ENCODE measurements at places on chromosomes 7 and 10. TPM values are rescaled to one million over a fixed set of nuclear protein-coding genes. Genes with fewer than 3 reads are reported as not detected.
A peak's percentile ranks its signal among the peaks of the same experiment; 100 is the strongest.

Gene CFAP70
- total RNA-seq, result 0.34 TPM

Gene USP6NL
- 27.1 TPM for total RNA-seq

Gene MPP7
- 6.8 TPM for total RNA-seq

Gene AKR1C8
- not detected for total RNA-seq

Gene ZNF33A
- total RNA-seq, result 23.1 TPM

Gene HDAC9
- 2.7 TPM for total RNA-seq

- DNase-seq, result peak; percentile 61
Measured at GRCh38 chr7:30977896-30978564, 14.3 kb downstream of the GHRHR start.

GRCh38 chr7:5282543-5283316, at the start of gene SLC29A4:
Gene SLC29A4, plus strand, starts transcription at chr7:5282943. Its CDS starts 4,874 bp downstream, at chr7:5287817.
- peak; percentile 19 for DNase-seq

DNA sequence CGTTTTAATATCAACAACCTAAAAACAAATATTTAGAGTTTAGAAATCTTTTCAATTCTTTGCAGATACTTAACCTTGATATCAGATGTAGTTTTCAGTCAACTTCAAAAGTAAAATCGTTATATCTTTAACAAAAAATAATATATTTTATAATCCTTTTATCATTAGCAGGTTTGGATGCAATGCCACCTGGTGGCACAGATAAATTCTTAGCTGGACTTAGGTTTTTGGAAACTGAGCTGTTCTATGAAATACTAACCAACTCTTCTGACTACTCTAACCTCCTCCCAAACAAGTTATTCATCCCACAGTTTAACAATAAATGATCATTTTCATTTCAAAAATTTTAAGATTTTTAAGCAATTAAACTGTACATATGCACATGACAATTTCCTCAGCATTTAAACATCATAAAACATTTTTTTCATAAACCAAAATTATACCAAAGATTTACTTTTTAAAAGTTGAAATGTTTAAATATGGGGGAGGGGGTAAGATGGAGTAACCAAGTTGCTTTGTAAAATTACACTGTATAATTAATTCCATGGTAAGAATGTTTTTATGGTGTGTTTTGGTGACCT, 56.9 kb downstream of the HIBADH start:
- peak; percentile 56 for DNase-seq

DNA sequence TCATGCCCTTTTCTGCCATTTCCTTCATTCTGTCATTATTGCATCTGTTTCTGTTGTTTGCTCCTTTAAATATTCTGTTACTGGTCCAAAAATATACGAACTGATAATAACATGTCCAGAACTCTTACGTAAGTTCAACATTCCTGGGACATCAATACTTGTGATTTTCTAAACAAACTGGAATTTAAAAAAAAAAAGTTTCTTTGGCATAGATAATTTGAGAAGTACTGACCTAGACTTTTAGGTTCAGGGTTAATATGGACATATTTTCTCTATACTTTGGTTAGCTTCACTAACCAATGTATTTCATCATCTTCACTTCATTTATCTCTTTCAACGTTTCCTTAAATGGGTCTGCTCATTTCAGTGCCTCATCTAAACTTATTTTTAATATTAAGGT, 147.3 kb downstream of the JMJD1C start:
- no peak for DNase-seq

- no peak for DNase-seq
Measured at GRCh38 chr7:68676813-68677535, 921.3 kb upstream of the AUTS2 start.

- DNase-seq, result peak; percentile 97
Measured at GRCh38 chr7:129969881-129970446, 17.2 kb upstream of the UBE2H start.

GRCh38 chr7:44378744-44379143, 53.4 kb upstream of the CAMK2B start:
- peak; percentile 83 for DNase-seq

DNA sequence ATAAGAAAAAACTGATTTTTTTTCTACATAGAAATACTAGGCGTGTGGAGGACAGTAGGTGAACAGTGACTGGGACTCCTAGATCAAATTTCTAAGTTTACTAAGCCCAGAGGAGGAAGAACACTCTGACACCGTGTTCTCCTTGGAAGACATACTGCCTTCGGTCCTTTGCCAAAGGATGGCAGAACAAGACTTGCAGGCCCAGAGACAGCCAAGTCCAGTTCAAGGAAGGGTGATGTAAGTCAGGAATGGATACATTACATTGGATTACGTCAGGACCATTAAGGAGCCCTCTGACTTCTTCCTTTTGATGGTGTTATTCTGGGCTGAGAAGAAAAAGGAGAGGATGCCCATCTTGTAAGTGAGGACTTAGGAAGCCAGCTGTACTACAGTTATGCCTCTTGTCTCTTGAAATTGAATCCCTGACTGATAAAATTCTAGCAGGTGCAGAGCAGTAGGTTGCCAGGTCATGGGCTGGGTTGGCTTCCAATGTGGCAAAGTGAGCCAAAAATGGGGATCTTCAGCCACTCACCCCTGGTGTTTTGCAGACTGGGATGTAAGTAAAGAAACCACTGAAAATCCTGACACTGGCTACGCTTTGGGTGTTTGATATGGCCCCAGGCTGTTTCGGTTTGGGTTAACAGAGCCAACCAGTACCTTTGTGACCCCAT, 45.1 kb downstream of the RELN start:
- DNase-seq, result no peak

GRCh38 chr7:150610233-150610632, 22.0 kb downstream of the GIMAP6 start:
- no peak for DNase-seq
